Camera-type eye (tissue), 1 donor: ENCODE measurements at places on chromosomes 7 and 10. TPM values are rescaled to one million over a fixed set of nuclear protein-coding genes. Genes with fewer than 3 reads are reported as not detected.

FRAT1 gene
- 9.0 TPM for total RNA-seq

UCN3 gene
- total RNA-seq, result not detected

SPDYE11 gene
- total RNA-seq, result not detected

CPA1 gene
- total RNA-seq, result 0.66 TPM

PLPP4 gene
- 4.2 TPM for total RNA-seq
